ENCODE measurements at places on chromosomes 3 and 15.

DNA sequence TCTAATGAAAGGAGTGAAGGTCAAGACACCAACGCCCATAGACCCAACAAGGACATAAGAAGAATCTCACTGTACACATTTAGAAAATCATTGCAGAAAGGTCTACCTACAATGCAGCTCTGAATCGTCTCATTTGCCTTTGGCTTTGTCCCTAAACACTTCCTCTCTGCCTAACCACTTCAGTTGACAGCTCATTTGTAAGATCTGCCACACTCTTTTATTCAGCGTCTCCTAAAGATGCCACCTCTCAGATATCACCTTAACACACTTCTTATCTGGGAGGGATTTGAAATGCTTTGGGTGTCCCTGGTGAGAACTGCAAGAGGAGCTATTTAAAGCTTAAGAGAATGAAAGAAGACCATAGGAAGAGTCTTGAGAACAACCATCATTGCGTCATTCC is 38.7 kb downstream of the RAB27A start:
- no peak for DNase-seq

DNA sequence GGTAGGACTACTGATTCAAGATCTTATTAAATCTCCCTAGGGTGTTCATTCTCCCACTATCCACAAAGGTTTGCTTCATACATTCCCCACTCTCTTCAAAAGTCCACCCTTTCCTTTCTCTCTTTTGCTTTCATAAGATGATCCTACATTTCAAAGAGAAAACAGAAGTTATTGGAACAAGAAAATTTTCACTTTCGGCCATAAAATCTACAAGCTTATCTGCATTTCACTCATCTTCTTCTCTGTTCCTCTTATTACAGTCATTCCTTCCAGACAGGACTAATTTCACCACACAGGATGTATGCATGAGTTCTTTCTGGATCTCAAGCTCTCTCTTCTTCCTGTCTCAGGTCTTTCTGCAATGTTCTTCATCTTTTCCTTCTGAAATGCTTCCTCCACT is 238.7 kb downstream of the ISL2 start:
- DNase-seq, result peak; percentile 45

GRCh38 chr3:13348661-13349396 is 71.3 kb downstream of the NUP210 start:
- no peak for DNase-seq

DNA sequence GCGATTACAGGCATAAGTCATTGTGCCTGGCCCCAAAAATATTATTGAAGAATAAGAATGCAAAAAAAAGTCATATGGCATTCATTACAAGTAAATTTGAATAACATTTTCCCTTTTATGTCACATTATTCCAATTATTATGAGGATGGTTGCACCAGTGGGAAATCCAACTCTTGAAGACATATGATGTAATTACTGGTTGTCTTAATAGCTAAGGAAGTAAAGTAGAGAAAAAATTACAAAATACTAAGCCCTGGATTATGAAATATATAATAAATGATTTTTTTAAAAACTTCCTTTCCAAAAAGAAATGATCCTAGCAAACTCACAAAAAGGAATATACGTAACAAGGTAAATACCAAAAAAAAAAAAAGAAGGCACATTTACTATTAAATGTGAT is 98.9 kb downstream of the FMN1 start:
- DNase-seq, result no peak

DNA sequence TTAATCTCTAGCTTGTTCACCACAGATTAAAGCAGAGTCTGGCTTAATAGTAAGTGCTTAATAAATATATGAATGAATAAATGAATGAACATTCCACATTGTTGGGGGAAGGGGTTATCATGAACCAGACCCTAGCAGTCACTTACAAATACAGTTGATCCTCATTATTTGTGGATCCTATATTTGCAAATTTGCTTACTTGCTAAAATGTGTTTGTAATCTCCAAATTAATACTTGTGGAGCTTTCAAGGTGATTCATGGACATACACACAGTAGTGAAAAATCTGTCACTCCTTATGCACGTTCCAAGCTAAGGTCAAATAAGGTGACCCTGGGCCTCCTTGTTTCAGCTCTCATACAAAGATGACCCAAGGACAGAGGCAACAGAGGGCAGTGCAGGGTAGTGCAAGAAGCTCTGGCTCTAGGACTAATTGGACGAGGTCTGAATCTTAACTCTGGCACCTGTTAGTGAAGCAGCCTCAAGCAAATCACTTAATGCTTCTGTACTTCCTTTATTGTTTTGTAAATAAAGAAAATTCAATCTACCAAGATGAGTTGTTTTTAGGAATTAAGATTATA is 112.8 kb upstream of the C2CD4B start:
- DNase-seq, result no peak

DNA sequence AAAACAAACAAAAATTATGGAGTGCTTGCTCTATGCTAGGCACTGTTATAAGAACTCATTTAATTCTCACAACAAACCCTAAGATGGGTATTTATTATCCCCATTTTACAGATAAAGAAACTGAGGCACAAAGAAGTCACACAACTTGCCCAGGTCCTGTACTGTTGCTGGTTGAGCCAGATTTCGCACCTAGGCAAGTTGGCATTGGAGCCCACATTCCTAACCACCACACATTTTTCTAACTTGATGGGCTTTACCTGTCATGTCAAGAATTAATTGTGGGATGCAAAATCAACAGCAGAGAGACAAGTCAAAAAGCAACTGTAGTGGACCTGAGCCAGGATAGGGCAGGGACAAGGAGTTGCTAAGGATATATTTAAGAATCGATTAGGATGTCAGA is 47.9 kb upstream of the VILL start:
- no peak for DNase-seq

GRCh38 chr3:100893108-100893507 is 100.1 kb downstream of the ABI3BP start:
- DNase-seq, result no peak

DNA sequence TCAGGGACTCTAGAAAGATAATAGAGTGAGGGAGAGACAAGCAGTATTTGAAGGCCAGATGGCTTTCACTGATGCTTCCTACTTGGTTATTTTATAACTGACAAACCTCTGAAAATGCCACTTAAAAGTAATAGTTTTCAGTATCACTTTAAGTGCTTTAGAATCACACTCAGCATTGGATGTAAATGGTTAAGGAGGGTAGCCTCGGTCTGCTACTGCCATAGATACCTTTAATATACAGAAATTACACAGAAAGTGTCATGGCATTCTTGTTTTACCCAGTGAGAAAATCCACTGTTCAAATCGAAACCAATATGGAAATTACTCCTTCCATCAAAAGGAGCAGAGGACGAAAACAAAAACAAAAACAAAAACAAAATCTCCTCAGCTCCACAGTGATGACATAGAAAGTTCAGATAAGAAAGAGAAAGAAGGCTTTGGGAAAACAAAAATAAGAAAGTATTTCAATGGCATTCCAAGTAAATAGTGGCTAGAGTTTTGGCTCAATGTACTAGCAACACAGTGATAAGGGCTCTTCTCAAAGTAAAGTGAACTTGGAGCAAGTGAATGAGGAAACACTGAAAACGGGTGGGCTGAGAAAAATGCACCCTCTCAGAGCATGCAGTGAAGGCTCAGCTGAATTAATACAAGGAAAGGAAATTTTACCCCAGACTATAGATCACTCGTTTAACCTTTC is 43.2 kb upstream of the CD47 start:
- DNase-seq, result no peak

DNA sequence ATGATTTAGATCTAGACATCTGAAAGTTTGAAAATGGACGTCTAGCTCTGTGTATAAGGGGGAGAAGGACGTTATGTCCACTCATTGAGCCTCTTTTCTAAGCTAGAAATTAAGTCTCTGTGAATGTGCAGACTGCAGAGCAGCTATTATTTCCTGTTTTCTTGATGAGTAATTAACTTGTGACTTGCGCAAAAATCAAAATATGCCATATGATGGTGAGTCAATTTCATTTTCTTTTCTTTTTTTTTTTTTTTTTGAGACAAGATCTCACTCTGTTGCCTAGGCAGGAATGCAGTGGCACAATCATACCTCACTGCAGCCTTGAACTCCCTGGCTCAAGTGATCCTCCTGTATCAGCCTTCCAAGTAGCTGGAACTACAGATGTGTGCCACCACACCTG is 14.1 kb downstream of the LACTB start:
- peak; percentile 86 for DNase-seq

DNA sequence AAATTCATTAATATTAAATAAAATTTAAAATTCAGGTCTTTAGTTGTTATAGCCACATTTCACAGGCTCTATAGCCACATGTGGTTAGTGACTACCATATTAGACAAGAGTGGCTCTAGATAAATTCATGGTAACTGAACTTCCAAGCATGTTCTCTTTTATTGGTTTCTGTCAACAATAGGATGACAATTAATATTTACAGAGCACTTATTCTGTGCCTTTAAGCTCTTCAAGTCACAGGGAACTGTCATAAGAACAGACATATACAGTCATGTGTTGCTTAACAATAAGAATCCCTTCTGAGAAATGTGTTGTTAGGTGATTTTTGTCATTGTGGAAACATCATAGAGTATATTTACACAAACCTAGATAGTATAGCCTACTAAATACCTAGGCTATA is 38.8 kb upstream of the SLC25A36 start:
- no peak for DNase-seq

GRCh38 chr3:141260630-141260927 is 29.0 kb downstream of the PXYLP1 start:
- DNase-seq, result no peak

DNA sequence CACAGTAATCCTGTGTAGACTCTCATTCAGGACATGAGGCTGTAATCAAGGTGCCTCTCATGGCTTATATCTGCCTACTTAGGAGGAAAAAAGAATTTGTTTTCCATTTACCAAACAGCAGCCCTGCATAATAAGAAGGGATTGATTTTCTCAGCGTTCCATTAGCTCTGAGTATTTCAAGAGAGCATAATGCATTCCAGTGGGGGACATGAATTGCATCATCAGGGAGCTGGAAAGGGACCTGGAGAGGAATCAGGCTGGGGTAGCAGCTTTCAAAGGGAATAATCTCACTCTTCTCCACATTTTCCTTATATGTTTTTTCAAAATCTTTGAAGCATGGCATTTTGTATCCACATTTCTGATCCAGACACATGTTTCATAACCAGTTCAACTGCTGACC is 150.6 kb upstream of the ANKRD28 start:
- DNase-seq, result no peak

DNA sequence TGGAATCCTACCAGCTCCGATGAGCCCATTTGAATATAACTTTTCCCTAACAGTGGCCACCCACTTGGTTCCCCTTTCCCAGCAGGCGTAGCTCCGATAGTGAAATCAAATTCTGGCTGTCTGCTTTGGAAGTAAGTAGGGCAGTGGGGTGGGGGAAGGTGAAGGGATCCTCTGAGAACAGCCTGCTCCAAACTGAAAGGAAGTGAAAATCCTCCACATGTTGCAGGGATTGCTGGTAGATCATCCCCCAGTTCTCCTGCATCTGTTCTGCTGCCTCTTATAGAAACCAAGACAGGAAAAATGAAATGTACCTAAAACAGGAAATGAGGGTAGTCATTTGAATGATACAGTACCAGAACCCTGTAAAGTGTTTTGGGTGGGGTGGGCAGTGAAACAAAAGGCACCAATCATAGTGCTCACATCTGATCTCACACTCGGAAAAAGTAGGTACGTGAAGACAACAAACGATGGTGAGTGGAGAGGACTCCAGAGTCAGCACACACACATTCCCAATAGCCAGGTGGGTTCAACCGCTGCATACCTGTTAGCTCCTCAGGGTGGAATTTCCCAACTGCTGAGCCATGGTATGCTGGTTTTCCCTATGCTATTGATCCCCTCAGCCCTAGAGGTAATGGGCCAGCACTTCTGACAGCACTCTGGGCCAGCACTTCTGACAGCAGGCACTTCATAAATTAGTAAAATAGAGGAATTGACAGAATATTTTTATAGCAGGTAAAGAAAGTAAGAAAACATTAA is 304.9 kb upstream of the ADAMTS9 start:
- no peak for DNase-seq

GRCh38 chr15:45456212-45457106 is 66.1 kb downstream of the SLC30A4 start:
- peak; percentile 99 for DNase-seq

DNA sequence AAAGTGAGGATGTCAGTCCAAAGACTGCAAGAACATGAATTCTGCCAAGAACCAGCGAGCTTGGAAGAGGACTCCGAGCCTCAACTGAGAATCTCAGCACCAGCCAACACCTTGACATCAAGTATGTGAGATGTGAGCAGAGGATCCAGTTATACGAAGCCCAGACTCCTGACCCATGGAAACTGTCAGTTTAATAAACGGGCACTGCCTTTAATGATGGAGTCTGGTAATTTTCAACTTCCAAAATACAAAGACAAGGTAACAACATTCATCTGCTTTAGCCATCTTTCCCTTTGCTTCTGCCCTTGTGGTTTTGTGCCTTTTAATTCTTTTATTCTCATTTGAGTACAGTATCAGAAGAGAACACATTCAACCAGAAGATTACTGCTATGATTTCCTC is 211.9 kb downstream of the ULK4 start:
- no peak for DNase-seq

DNA sequence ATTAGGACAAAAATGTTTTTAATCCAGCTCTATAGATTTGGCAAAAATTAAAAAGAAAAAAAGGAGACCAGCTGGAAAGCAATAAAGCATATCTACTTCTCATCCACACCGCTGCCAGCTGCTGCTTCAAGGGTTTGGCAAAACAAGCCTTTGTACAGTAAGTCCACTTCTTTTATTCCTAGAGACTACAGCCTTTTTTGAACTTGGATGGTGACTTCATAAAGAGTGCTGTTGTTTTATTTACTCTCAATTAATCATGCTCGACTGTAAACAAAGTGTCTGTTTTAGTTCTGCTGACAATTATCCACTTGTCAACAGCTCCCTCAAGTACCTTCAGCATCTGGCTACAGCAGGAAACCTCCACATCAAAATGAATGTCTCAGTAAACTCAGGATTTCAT is 12.3 kb upstream of the FOXB1 start:
- no peak for DNase-seq

- peak; percentile 63 for DNase-seq
Measured at GRCh38 chr15:60358935-60359682, 38.7 kb downstream of the ANXA2 start.

- peak; percentile 76 for DNase-seq
Measured at GRCh38 chr15:63051156-63052066, 8.9 kb downstream of the TPM1 start.

GRCh38 chr3:156674911-156675829 is 780 bp downstream of the TIPARP start:
- DNase-seq, result peak; percentile 62

DNA sequence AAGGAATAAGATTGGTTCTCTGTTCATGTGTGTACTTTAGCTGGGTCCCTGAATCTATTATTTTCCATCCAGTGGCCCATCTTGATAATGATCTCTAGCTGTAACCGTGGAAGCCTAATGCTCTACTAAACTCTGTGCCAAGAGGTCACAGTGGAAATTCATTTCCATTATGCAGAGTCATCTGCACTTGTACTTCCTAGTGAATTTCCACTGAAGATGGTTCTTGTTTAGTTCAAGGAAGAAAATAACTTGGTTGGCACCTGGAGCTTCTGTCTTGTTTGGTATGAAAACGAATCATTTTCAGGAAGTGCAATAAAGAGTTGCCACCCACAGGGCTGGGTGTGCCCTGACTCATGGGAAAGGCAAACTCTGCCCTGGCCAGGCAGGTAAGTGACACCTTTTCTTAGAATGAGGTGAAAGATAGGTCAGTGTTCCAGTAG is 10.3 kb downstream of the LPP start:
- peak; percentile 69 for DNase-seq

- no peak for DNase-seq
Measured at GRCh38 chr15:78052545-78052944, 25.0 kb downstream of the TBC1D2B start.
